ENCODE measurements at places on chromosomes 1 and 21.

DNA sequence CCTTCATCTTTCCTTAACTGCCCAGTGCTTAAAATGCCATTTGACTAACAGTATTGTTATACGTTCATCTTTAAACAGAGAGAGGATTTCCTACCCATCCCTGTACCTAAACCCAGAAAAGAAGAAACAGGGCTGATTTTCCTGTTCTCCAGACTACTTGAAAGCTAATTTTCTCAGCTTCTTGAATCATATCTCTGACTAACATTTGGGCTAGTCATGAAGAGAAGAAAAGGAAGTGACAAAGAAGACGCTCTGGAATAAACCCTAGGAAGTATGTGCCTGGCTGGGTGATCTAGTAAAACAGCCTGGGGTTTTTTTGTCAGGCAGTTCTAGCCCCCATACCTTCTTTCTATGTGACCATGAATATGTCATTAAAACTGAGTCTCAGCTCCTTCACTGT is 44.8 kb upstream of the SGIP1 start:
- DNase-seq = no peak

DNA sequence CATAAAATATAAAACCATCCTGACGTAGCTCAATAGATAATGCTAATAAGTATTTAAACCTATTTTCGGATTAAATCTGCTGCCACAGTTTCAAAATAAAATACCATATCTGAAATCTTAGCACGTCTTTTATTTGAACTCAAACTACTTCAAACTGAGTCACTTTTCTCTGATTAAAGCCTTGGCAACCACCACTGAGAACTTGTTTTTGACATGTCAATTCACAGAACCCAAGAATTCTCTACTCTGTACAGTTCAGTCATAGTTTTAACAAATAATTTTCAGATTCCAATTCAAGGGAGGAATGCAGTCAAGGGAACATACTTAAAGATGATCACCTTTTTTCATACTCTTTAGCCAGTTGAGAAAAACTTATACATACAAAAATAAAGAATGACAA is 643.2 kb downstream of the KCNT2 start:
- DNase-seq = no peak

DNA sequence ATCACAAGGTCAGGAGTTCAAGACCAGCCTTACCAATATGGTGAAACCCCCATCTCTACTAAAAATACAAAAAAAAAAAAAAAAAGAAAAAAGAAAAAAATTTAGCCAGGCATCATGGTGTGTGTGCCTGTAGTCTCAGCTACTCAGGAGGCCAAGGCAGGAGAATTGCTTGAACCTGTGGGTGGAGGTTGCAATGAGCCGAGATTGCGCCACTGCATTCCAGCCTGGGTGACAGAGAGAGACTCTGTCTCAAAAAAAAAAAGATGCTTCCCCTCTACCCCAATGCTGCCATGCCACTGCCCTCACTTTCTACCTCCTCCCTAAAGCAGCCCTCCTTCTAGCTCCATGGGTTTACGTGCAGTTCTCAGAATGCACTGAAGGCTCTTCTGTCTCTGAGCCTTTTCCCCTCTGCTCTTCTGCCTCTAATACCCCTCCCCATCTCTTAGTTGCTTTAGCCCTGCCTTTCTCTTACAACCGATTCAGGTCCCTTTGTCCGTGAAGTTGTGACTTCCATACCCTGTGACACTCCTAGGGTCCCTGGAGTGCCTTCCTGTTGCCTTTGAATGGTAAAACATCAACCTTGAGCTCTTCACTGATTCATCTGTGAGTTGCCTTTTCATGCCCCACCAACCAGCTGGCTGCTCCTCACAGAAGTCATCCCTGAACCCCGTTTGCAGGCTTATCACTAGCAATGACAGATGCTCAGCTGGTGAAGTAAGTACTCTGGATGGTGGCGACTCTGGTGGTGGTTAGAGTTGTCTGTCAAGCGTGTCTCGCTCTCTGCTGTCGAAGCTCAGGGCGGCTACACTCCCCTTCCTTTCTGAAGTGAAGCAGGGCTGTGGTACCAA is 234.9 kb downstream of the RHOU start:
- no peak for DNase-seq

DNA sequence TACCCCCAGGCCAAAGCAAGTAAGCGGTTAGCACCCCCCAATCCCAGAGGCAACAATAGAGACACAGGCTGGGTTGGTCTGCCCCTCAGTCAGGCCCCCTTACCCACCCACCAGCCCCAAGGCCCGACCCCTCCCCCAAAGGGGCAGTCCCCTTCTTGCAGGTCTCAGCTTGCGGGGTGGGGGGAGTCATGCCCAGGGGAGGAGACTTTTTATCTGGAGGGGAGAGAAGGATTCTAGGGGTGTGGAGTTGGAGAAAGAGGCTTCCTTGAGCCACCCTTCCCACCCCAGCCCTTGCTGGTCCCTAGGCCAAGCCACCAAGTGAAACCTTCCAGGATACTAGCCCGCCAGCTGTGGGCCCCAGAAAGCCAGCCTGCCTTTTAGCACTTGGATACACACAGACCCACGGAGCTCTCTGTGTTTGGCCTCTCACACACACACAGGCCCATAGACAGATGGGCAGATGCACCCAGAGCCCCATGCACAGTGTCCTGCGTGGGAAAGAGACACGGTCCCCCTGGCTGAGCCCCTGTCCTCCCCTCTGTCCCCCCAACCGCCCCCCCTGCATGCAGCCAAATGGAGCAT is 7.1 kb downstream of the TMEM54 start:
- DNase-seq = no peak

- DNase-seq = no peak
These were observed 373.9 kb upstream of the SPAG17 start for GRCh38 chr1:118558933-118559332.

DNA sequence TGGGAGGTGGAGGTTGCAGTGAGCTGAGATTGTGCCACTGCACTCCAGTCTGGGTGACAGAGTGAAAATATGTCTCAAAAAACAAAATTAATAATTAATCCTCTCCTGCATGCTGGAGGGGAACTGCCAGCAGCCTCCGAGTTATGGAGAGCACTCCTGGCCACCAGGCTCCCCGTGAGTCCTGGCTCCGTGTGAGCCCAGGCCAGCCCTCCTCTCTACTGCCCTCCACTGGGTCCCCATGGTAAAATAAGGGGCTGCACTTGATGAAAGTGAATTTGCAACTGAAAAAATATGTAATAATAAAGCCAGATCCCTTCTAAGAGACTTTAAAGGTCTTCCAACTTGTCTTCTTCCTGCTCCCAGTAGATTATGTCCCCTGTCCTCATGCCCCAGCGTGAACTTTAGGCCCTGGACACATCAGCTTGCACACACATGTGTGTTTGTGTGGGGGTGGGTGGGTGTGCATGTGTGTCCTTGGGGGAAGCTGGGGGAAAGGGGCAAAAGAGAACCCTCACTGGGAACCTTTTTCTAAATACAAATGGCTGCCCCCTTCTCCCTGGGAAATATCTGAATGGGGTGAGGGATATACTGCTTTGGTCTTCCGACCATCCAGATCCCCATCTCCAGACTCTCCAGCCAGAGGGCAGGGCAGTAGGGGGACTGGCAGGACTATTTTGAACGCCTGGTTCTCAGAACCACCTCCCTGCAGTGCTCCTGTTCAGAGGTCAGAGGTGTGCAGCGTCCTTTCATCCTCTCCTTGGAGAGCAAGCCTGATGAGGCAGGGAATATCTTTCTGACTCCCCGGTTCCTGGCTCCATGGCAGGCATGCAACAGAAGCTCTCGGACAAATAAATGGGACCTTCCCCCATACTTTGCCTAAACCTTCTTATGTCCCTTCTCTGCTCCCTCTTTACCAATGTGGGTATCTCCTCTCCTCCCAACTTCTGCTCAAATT is 26.2 kb downstream of the NEK2 start:
- DNase-seq = no peak

GRCh38 chr1:24507405-24507804 is 4.8 kb downstream of the RCAN3 start:
- no peak for DNase-seq

DNA sequence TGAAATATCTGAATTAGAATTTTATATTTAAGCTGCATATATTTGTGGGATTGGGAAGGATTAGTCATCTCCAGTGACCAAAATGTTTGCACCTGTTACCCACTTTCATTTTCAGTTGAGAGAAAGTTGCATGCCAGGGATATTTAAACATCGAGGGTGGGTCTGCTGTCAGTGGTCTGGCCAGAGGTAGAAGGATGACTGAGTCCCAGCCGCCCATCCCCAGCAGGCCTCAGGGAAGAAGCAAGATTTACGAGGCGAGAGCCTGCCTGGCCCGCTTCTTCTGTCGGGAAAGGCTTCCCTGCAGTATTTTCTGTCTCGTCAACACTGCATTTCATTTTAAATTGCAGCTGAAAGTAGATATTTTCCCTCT is 1.4 kb upstream of the MAN1C1 start:
- no peak for DNase-seq

DNA sequence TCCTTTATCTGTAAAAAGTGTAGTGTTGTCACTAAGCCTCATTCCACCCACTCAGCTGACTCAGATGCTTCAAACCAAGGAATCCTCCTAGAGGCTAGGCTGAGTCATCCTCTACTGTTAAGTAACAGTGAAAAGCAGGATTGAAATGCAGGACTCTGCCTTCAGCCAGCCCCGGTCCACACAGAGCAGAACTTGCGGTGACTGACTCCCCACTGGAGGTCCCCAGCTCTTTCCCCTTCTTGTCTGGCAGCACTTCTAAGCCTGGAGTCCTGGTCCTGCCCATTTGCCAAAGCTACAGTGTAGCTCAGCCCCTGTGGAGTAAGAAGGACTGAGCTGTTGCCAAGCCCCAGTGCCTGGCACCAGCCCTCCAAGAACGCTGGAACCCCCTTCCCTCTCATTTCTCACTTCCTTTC is 1.7 kb downstream of the RAB7B start:
- no peak for DNase-seq

GRCh38 chr1:5796028-5796427 is 196.2 kb downstream of the NPHP4 start:
- DNase-seq = no peak

Measured in stimulated activated CD8-positive, alpha-beta memory T cell treated with anti-CD3 and anti-CD28 coated beads, Interleukin-4, amount 100 ng/mL, for 1 hour (primary cell).